Stimulated activated CD4-positive, alpha-beta T cell treated with anti-CD3 and anti-CD28 coated beads, TNF-alpha, amount 100 ng/mL, for 48 hours (primary cell): ENCODE measurements at places on chromosomes 16 and 17.

DNA sequence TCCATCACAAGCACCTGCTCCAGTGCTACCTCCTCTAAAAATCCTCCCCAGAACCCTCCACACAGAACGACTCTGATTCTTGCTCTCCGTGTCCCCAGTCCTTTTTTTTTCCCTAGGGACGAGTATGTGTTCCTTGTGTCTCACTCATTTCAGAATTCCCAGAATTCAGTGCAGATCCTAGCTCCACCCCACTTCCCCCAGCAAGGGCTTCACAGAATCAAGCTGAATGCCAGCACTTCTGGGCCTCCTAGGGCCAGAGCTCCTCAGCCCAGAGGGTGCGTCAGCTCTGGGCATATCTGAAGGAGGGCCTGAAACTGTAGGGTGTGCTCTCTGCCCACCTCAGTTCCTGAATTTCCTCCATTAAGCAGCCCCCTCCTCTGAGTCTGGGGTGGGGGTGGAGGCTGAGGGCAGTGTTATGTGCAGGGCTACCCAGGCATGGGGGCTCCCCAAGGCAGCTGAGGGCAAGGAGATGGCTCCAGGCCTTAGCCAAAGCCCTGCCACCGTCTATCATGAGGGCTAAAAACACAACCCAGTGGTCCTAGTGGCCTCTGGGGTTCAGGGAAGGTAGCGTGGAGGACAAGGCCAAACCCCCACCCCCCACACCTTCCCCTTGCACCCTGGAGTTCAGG lies 6.5 kb downstream of the UNC119 start:
- DNase-seq, result no peak

DNA sequence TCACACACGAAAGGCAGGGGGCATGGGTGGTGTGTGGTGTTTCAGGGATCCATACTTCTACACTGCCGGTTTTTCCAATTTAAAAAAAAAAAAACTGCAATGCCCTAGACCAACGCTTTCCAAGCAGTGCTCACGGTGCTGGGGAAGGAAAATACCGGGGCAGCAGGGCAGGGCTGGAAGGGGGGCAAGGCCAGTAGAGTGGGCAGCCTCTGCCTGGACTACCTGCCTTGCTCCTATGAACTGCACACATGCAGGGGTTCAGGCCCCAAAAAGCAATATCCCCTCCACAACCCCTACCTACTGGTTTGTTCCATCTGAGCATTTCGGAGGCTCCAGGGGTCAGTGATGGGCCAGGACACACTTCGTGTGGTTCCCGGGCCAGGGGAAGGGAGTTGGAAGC lies 29.4 kb downstream of the RPH3AL start:
- no peak for DNase-seq

DNA sequence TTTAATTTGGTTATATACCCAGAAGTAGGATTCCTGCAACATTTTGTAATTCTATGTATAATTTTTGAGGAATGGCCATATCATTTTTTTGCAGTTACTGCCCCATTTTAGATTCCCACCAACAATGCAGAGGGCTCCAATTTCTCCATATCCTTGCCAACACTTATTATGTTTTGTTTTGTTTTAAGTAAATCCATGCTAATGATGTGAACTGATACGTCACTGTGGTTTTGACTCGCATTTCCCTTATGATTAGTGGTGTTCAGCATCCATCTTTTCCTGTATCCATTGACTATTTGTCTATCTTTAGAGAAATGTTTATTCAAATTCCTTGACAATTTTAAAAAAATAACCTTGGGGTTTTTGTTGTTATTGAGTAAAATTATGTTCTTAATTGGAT lies 826.4 kb downstream of the CDH11 start:
- no peak for DNase-seq

DNA sequence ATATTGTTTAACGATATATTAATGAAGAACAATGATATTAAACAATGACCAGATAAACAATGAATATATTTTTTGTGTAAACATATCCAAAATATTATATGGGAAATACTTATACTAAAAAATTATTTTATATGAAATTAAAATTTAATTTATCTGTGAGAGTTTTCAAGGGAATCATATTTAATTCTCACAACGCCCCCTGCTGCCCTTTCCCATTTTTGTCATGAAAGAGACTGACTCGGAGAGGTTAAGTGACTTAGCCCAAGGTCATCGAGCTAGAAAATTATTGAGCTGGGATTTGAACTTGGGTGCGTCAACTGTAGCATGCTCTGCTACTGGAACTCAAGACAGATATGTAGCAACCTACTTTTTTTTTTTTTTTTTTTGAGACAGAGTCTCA lies 7.2 kb upstream of the MYCBPAP start:
- no peak for DNase-seq

DNA sequence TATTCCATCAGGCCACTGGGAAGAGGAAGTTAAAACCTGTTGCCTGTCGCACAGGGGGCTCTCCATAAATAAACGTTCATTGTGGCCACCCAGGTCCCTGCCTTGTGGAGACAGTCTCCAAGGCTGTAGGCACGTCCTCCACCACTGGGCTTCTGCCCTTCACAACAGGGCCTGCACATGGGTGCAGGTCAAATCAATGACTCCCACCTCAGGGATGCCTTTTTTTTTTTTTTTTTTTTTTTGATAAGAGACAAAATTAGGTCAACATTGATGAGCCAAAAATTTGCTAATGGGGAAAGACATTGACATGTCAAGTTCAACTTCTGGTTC lies 12.6 kb upstream of the SLC12A3 start:
- no peak for DNase-seq

DNA sequence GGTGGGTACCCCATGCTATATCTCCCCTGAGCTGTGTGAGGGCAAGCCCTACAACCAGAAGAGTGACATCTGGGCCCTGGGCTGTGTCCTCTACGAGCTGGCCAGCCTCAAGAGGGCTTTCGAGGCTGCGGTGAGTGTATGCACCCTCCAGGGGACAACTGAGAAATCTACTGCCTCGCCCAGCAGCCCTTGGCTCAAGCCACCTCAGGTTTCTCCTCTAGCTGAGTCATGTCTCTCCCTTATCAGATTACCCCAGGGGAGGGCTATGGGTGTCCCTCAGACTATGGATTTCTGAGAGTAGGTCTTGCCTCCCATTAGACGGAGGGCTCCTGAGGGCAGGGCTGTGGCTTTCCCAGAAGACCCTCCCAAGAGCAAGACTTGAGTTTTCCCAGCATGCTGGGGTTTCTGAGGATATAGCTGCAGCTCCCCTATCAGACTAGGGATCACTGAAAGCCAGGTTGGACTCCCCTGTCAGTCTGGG lies 6.7 kb downstream of the NEK8 start:
- DNase-seq, result no peak

- DNase-seq, result no peak
These were observed 106.1 kb downstream of the ZNF423 start for GRCh38 chr16:49749816-49750215.

- no peak for DNase-seq
These were observed 370.2 kb upstream of the MAF start for GRCh38 chr16:79970551-79971236.

- DNase-seq, result no peak
These were observed 26.4 kb downstream of the CFAP20 start for GRCh38 chr16:58102665-58103392.

- DNase-seq, result no peak
These were observed 139.0 kb downstream of the SNX11 start for GRCh38 chr17:48246612-48247011.

DNA sequence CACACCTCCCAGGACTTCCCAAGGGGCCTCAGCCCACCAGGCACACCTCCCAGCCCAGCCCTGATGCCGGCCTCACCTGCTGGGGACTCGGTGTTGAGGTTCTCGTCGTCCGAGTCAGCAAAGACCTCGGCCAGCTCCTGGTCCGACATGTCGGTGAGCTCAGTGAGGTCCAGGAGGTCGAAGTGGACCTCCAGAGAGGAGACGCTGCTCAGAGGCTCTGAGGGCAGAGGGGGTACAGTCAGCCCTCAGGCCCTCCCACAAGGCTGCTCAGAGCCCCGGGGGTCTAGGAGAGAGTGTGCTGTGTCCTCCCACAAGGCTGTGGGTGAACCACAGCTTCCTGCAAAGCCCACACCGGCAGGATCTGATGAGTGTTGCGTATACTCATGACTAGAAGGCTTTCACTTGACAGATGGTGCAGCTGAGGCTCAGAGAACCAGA lies 10.5 kb downstream of the DBNDD1 start:
- peak; percentile 35 for DNase-seq

DNA sequence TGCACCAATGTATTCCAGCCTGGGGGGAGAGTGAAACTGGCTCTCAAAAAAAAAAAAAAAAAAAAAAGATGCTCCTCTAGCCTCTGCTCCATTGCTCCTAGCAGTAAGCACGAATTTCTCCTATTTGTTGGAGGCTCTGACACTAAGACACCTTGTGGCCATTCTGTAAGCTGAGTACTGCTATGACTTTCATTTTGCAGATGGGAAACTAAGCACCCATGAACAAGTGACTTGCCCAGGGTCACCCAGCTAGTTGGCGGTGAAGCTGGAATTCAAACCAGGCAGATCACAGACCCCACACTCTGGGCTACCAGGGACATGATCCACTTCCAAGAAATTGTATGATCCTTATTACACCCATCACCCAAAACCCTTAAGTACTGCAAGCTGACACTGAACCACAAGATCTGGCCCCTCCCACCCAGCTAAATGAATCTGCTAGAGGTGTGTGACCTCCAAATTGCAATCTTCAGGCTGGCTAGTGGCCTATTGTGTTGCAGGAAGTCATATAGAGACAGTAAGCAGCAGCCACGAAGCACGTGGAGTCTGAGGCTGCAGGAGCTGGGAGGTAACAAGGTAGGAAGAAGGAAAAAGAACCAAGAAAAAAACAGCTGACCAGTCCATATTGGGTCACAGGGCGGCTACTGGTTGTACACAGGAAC lies 209.4 kb downstream of the XYLT1 start:
- DNase-seq, result no peak

DNA sequence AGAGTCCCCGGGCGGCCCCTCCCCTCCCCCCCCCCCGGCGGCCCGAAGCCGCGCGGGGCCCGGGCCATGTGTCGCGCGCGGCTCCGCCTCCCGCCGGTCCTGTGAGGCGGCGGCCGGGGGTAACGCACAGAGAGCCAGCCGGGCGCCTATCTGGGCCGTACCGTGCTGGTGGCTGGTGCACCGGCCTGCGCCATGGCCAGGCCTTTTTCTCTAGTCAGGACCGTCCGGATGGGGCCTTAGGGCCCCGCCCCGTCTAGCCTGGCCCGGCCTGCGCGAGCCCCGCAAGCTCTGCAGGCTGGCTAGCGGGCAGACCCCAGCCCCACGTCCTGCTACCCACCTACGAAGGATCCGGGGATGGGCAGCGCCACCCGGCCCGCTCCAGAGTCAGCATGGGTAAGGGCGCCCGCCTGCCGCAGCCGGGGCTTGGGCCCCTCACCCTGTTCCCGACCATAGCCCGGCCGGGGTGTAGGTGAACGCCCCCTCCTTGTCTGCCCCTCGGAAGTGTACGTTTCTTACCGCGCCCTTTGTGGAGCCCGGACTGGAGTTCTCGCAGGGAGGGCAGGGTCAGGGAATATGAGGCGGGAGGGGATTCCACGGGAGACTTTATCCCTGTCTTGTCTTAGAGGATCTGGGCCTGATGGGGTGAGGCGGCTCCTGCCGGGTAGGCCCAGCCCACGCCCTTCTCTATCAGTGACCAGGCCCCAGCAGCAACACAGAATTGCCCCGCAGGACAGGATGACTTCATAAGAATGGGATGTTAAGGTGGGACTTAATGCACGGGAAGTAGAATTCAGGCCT lies at the start of gene CENPT:
TSS of gene CENPT (minus strand) at position 630 of the 798 bp plus-strand sequence. CDS start 13,834 bp downstream, outside the sequence.
- DNase-seq, result peak; percentile 50

DNA sequence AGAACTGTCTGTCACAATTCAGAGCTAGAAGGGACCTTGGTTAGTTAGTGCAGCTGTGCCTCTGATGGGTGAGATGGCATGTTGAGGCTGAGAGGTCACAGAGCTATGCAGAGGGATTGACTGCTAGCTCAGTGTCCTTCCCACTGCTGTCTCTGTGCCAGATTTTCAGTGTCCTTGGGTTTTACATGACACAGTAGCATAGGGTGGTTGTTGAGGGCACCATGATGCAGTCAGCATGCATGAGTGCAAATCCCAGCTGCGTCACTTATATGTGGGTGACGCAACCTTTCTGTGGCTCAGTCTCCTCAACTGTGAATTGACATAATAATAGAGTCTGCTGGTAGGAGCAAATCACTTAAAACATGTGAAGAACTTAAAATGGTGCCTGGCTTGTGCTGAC lies 2.7 kb downstream of the MT1A start:
- no peak for DNase-seq

DNA sequence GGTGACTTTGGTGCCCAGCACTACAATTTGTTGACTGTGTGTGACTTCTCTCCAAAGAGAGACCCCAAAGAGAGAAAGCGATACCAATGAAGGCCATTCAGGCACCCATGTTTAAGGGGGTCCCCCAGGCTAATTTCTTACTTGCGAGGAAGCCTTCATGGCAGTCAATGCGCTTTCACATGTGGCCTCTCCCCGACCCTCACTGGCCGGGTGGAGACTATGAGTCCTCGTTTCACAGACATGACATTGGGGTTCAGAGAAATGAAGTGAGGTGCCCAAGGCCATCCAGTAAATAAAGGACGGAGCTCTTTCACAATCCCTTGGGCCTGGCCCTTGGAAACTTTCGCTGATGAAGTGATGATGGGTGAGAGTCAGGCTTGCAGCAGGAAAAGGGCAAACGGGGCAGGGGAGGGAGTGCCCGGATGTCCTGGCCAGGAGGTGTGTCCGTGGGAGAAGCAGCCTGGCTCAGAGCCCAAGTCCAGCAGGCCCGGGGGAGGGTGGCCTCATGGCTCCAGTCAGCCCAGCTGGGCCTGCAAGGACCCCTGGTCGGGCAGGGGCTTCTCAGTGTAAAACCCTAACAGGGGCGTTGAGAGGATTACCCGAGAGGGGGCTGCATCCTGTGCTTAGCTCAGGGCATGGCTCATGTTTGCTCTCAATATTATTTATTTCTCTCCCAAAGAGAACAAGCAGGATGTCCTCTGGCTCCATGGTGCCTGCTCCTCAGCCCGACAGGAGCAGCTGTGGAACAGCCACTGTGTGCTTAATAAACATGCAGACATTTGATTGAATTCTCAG lies 14.7 kb downstream of the TBX2 start:
- no peak for DNase-seq

DNA sequence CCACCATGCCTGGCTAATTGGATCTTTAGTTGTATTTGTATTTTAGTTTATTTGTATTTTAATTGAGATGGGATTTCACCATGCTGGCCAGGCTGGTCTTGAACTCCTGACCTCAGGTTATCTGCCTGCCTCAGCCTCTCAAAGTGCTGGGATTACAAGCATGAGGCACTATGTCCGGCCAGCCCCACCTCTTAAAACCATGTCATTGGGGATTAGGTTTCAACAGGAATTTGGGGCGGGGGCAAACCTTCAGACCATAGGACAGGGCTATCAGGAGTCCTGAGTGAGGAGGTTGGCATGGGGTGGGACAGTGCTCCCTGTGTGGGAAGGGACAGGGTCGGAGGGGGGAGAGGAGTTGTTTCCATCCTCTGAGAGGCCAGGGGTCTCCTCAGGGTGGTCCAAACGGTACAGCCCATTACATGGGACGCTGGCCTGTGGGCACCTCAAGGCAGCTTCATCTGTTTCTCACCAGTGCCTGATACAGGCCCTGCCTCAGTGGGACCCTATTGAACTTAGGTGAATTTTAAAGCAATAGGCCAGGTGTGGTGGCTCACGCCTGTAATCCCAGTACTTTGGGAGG lies 21.6 kb downstream of the GAA start:
- no peak for DNase-seq

GRCh38 chr16:50548125-50548908 lies at the start of gene NKD1:
Gene NKD1, plus strand, starts transcription at chr16:50548396. Its CDS starts 158 bp downstream, at chr16:50548554.
- DNase-seq, result peak; percentile 50
